ENCODE measurements at places on chromosomes 12 and 14.

DNA sequence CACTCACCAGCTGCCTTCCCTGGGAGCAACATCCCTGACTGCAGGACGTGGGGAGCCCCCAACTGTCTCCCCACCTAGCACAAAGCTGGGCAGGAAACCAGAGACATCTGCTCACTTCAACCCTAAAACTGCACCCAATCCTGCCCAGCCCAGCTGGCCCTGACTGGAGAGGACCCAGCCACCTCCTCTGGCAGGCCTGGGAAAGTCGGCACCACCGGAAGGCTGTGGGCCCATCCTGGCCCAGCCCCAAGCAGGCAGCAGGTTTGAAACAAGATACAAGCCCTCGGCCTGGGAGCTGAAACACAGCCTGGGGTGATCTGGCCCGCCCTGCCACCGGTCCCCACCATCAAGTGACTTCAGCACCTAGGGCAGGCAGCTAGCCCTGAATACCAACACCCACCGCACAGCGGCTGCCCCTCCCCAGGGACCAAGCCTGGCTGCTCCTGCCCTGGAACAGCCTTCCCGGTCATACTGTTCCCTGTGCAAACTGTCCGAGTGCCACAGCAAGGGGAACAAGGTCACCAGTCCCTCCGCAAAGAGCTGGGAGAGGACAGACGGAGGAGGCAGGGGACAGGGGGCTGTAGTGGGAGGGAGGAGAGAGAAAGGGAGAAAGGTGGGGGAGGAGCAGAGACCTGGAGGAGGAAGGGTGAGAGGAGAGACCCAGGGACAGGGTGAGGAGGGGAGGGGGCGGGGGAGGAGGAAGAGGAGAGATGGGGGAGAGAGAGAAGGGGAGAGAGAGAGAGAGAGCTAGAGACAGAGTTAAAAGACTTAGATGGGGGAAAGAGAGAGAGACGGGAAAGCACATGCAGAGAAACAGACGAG is 115.7 kb downstream of the RFLNA start:
- no peaks in the 10 kb centered on the region for H3K27me3 ChIP-seq
- H3K4me1 ChIP-seq, result no peaks in the 10 kb centered on the region
- DNase-seq, result no peak
- peaks cover 19% of the 10 kb centered on the region for H3K36me3 ChIP-seq
- H3K27ac ChIP-seq, result no peak overlapping the region

- H3K4me3 ChIP-seq, result no peak overlapping the region
- H3K36me3 ChIP-seq, result no peaks in the 10 kb centered on the region
- H3K4me1 ChIP-seq, result no peaks in the 10 kb centered on the region
- H3K27ac ChIP-seq, result no peak overlapping the region
- no peak for DNase-seq
- no peaks in the 10 kb centered on the region for H3K27me3 ChIP-seq
Measured at GRCh38 chr12:38480594-38480993, 164.0 kb downstream of the ALG10B start.

- DNase-seq, result no peak
- H3K4me1 ChIP-seq, result no peaks in the 10 kb centered on the region
- H3K27me3 ChIP-seq, result no peaks in the 10 kb centered on the region
- H3K36me3 ChIP-seq, result no peaks in the 10 kb centered on the region
- no peak overlapping the region for H3K4me3 ChIP-seq
- H3K27ac ChIP-seq, result no peak overlapping the region
Measured at GRCh38 chr14:68159701-68160633, 340.4 kb downstream of the RAD51B start.

- no peak for DNase-seq
- no peak overlapping the region for H3K27ac ChIP-seq
- H3K27me3 ChIP-seq, result peaks cover 13% of the 10 kb centered on the region
- peaks cover 2% of the 10 kb centered on the region for H3K36me3 ChIP-seq
- H3K4me1 ChIP-seq, result no peaks in the 10 kb centered on the region
Measured at GRCh38 chr12:126727218-126728075, 1539.5 kb upstream of the TMEM132C start.

DNA sequence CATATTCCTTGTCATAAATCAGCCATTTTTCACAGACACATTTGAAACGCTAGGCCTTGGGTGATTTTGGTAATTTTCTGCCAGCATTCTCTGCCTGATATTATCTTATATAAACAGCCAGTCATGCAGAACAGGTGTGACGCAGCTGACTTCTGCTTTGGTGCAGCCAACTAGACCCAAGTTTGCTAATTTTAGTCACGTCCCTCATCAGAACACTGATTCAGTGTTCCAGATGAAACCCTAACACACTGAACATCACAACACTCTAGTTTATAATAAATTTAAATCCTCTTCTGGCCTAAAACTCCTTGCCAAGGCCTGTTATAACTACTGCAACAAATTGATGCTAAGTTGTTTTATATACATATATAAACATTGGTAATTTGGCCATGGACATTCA is 386.1 kb downstream of the SEC23A start:
- peaks cover 3% of the 10 kb centered on the region for H3K4me1 ChIP-seq
- H3K4me3 ChIP-seq, result no peak overlapping the region
- peaks cover 2% of the 10 kb centered on the region for H3K27me3 ChIP-seq
- H3K36me3 ChIP-seq, result no peaks in the 10 kb centered on the region

- peaks cover 24% of the 10 kb centered on the region for H3K36me3 ChIP-seq
- H3K27ac ChIP-seq, result no peak overlapping the region
- no peak overlapping the region for H3K4me3 ChIP-seq
Measured at GRCh38 chr12:93015871-93016751, 87.0 kb upstream of the EEA1 start.

GRCh38 chr12:12087693-12088034 is 16.9 kb downstream of the BCL2L14 start:
- no peak overlapping the region for H3K27ac ChIP-seq
- no peaks in the 10 kb centered on the region for H3K36me3 ChIP-seq
- peaks cover 13% of the 10 kb centered on the region for H3K27me3 ChIP-seq
- DNase-seq, result no peak
- no peaks in the 10 kb centered on the region for H3K4me1 ChIP-seq
- no peak overlapping the region for H3K4me3 ChIP-seq

- no peaks in the 10 kb centered on the region for H3K36me3 ChIP-seq
- no peaks in the 10 kb centered on the region for H3K4me1 ChIP-seq
- DNase-seq, result no peak
- H3K27me3 ChIP-seq, result peaks cover 14% of the 10 kb centered on the region
Measured at GRCh38 chr12:102753802-102754201, 163.2 kb downstream of the PAH start.

GRCh38 chr12:68572661-68573060 is 38.0 kb upstream of the RAP1B start:
- H3K27me3 ChIP-seq, result no peaks in the 10 kb centered on the region
- DNase-seq, result no peak
- peaks cover 2% of the 10 kb centered on the region for H3K36me3 ChIP-seq
- H3K4me3 ChIP-seq, result no peak overlapping the region

DNA sequence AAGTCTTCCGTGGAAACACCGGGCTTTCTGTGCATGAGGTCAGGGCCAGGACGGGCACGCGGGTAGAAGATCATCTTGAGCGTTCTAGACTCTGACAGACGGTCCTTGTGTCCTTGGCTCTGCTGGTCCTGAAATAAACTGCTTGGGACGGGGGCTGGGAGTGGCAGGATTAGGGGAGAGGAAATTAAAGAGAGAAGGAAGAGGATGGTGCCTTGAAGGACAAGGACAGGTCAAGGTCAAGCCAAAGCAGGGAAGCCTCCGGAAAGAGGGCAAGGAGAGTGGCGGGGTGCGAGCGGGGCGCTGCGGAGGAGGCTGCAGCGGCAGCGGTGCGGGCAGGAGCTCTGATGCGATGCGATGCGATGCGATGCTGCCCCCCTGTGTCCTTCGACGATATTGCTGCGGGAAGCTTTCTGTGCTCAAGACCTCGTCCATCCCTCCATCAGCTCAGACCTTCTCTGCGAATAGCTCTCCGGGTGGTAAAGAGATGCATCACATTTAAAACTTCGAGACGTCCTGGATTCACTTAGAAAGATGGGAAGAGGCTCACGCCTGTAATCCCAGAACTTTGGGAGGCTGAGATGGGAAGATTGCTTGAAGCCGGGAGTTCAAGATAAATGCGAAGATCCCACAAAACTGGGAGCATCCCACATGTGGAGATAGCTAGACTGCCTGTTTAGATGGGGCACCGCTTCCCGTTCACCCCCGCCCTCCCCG is 110.1 kb upstream of the TMEM132D start:
- peaks cover 2% of the 10 kb centered on the region for H3K27me3 ChIP-seq
- H3K27ac ChIP-seq, result no peak overlapping the region
- H3K4me1 ChIP-seq, result no peaks in the 10 kb centered on the region

- peak; percentile 34 for DNase-seq
- peaks cover 25% of the 10 kb centered on the region for H3K4me1 ChIP-seq
- H3K4me3 ChIP-seq, result peak overlapping the region; percentile 52
- H3K27me3 ChIP-seq, result no peaks in the 10 kb centered on the region
Measured at GRCh38 chr12:14417715-14418114, 52.2 kb downstream of the ATF7IP start.

DNA sequence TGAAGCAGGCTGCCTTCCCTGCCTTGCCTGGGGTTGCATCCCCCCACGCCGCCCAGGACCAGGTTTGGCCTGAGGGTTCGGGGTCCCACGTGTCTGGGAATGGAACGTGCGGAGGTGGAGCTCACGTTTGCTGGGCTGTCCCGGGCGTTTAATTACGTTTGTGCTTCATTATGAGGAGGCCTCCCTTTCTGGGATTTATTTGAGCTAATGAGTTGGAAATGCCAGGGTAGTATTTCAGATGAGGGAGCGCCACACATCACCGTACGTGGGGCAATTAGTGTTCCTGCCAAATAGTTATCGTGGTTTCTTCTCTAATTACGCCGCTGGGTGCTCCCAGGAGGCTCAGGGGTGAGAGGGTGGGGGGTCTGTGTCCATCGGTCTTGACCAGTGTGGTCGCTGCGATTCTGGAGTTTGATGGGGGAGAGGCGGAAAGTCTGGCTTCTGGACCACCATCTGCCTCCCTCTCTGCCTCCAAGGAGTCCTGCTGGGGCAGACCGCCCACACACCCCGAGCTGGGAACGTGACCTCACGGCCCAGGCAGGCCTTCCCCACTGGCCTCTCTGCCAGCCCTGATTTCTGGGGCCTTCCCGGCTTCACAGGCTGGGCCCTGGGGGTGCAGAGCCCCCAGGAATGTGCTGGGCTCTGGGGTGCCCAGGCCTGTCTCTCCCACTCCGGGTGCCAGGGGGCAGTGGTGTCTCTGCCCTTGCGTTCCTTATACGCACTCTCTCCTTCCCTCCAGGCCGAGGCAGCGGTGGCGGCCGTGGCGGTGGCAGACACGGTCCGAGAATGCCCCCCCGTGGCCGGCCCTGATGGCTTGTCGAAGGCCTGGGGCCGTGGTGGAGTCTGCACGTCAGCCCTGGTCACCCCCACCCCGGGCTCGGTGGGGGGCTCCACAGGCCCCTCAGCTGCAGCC is 18.9 kb downstream of the KIF26A start:
- H3K27ac ChIP-seq, result no peak overlapping the region
- H3K36me3 ChIP-seq, result no peaks in the 10 kb centered on the region
- peaks cover 2% of the 10 kb centered on the region for H3K27me3 ChIP-seq
- no peaks in the 10 kb centered on the region for H3K4me1 ChIP-seq

DNA sequence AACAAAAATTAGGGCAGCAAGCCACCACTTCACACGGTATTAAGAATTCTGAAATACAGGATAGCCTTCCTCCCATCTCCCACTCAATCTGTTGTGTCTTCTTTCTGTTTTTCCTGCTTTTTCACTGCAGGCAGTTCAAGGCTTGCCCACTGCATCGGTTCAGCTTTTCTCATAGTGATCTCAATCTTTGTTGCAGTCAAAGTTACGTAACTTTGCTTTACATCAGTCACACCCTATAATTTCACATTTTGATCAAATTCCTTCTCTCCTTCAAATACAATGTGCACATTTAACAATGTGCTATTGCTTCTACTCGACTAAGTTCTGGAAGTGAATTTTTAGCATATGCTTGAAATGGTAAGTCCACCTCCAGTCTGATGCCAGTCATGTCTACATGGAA is 217.6 kb downstream of the EFCAB11 start:
- H3K27ac ChIP-seq, result no peak overlapping the region
- H3K4me3 ChIP-seq, result no peak overlapping the region
- H3K4me1 ChIP-seq, result no peaks in the 10 kb centered on the region
- H3K27me3 ChIP-seq, result no peaks in the 10 kb centered on the region
- peaks cover 2% of the 10 kb centered on the region for H3K36me3 ChIP-seq
- DNase-seq, result no peak

GRCh38 chr12:116352315-116352835 is 74.9 kb upstream of the MED13L start:
- peaks cover 3% of the 10 kb centered on the region for H3K36me3 ChIP-seq
- no peak overlapping the region for H3K4me3 ChIP-seq
- no peak overlapping the region for H3K27ac ChIP-seq

GRCh38 chr12:95790033-95790916 is at the start of gene NTN4:
Gene NTN4 (minus strand): TSS chr12:95790764. CDS start chr12:95790309, 455 bp downstream.
- no peaks in the 10 kb centered on the region for H3K36me3 ChIP-seq
- peak within 1 kb of the TSS; percentile 50 for H3K27ac ChIP-seq
- H3K4me1 ChIP-seq, result peaks cover 13% of the 10 kb centered on the region
- peak; percentile 44 for DNase-seq
- peak within 1 kb of the TSS; percentile 93 for H3K4me3 ChIP-seq

GRCh38 chr12:126404293-126404881 is 1339.2 kb downstream of the AACS start:
- DNase-seq, result no peak
- H3K27me3 ChIP-seq, result no peaks in the 10 kb centered on the region
- no peak overlapping the region for H3K4me3 ChIP-seq
- peaks cover 1% of the 10 kb centered on the region for H3K36me3 ChIP-seq
- H3K27ac ChIP-seq, result no peak overlapping the region

DNA sequence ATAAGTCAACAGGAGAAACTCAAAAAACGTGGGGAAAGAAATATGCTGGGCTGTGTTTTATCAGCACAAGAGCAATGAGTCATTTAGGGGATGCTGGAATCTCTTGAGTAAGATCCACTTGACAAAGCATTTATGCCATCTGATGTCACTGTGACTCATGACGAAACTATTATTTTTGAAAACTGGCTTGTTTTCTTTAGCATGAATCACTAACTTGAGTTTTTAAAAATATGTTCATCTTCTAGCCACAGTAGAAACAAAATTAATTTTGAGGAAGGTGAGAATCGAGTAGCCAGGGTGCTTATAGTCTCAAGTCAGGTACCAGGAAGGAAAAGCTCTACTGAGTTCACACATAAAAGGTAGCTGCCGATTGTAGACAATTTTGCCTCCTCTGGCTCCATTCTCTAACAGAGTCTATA is 456.2 kb upstream of the MGAT4C start:
- no peak overlapping the region for H3K4me3 ChIP-seq
- no peaks in the 10 kb centered on the region for H3K36me3 ChIP-seq
- no peak overlapping the region for H3K27ac ChIP-seq

- peaks cover 3% of the 10 kb centered on the region for H3K4me1 ChIP-seq
- DNase-seq, result no peak
- H3K27ac ChIP-seq, result no peak overlapping the region
- H3K36me3 ChIP-seq, result no peaks in the 10 kb centered on the region
- peaks cover 5% of the 10 kb centered on the region for H3K27me3 ChIP-seq
Measured at GRCh38 chr12:131230340-131231031, 276.8 kb downstream of the ADGRD1 start.

- no peaks in the 10 kb centered on the region for H3K4me1 ChIP-seq
- H3K27me3 ChIP-seq, result no peaks in the 10 kb centered on the region
- DNase-seq, result no peak
Measured at GRCh38 chr14:82060219-82060618, 526.6 kb upstream of the SEL1L start.

GRCh38 chr12:49642370-49642802 is 19.0 kb downstream of the PRPF40B start:
- no peaks in the 10 kb centered on the region for H3K27me3 ChIP-seq
- peaks cover 11% of the 10 kb centered on the region for H3K36me3 ChIP-seq
- H3K4me1 ChIP-seq, result peaks cover 26% of the 10 kb centered on the region
- no peak for DNase-seq

- DNase-seq, result no peak
- peaks cover 12% of the 10 kb centered on the region for H3K36me3 ChIP-seq
- H3K4me1 ChIP-seq, result no peaks in the 10 kb centered on the region
- peaks cover 3% of the 10 kb centered on the region for H3K27me3 ChIP-seq
- no peak overlapping the region for H3K4me3 ChIP-seq
- no peak overlapping the region for H3K27ac ChIP-seq
Measured at GRCh38 chr14:93520053-93520607, 89.4 kb downstream of the UNC79 start.
